ENCODE measurements at places on chromosomes 11 and 22.

DNA sequence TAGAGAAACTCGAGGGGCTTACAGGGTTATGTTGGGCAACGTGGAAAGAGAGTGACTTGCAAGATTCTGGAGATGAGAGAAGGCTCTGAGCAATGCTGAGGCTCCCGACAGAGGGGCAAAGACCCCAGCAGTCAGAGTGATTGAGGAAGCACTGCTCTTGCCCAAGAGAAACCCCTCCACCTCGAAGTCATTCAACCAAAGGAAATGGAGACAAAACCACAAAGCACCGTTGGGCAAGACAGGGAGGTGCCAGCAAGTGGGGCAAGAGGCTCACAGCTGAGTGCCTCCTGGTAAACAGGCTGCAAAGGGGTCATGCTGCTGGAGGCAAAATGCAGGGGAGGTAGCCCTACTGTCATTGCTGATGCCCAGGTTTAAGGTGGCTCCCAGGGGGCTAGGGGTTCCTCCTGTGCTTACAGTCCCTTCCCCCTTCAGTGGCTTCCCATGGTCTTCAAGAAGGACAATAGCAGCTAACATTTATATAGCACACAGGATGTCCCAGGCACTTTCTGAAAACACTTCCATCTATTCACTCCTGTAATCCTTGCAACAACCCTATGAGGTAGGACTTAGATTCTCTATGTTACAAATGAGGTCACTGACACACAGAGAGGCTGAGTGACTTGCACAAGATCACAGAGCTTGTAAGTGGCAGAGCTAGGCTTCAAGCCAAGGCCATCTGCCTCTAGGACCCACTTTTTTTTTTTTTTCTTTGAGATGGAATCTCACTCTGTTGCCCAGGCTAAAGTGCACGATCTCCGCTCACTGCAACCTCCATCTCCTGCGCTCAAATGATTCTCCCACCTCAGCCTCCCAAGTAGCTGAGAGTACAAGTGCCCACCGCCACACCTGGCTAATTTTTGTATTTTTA lies 18.1 kb upstream of the MYH9 start:
- DNase-seq, result peak; percentile 63

DNA sequence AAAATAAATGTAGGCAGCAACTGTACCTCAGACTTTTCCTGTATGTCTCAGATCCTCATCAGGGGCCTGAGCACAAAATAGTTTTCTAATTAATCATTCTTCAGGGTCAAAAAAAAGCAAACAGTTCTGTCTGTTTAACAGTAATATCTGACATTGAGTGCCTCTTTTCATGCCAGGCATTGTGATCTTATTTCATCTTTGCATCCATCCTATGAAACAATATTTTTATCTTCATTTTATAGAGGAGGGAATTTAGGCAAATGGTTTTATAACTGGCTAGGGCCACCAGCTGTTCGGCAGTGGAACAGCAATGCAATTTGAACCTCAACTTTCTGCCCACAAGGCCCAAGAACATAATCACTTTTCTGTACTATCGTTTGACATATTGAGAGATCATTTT lies 145.6 kb downstream of the WNT7B start:
- DNase-seq, result peak; percentile 48

DNA sequence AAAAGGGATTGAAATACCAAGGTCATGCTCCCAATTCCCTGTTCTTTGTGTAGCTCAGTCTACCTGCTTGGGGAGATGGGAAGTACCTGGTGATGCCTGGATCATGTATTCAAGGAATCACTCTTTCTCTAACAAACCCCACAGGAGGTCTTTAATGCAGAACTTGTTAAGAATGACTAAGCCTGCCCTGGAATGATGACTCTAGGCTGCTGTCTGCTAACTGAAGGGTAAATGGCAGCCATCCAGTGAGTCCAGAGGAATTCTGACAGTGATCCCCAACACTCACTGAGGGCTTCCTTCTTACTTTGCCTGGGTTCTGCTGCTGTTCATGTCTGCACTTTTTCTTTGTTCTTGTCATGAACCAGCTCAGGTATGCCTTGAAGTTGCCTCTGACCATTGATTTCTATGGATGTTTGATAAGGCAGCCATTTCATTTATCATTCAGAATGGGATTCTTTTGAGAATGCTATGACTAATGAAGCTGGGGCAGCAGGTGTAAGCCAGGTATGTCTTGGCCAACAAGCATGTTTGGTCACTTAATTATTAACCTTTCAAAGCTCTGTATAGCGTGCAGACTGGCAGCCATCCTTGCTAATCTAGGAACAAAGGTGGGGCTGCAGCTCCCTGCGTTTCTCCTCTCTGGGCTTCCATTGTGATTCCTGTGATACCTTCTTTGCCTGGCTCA lies 11.4 kb downstream of the PRSS23 start:
- DNase-seq, result peak; percentile 81

- no peak for DNase-seq
Measured at GRCh38 chr11:122563761-122564160, 91.8 kb upstream of the UBASH3B start.

- no peak for DNase-seq
Measured at GRCh38 chr11:121763526-121763925, 310.8 kb upstream of the SORL1-AS1 start.

GRCh38 chr11:128759597-128759996 lies 65.7 kb downstream of the FLI1 start:
- peak; percentile 82 for DNase-seq

- peak; percentile 57 for DNase-seq
Measured at GRCh38 chr11:35518766-35519165, 6.7 kb downstream of the PAMR1 start.

GRCh38 chr11:64181506-64182411 lies 4.2 kb upstream of the STIP1 start:
- DNase-seq, result peak; percentile 97

DNA sequence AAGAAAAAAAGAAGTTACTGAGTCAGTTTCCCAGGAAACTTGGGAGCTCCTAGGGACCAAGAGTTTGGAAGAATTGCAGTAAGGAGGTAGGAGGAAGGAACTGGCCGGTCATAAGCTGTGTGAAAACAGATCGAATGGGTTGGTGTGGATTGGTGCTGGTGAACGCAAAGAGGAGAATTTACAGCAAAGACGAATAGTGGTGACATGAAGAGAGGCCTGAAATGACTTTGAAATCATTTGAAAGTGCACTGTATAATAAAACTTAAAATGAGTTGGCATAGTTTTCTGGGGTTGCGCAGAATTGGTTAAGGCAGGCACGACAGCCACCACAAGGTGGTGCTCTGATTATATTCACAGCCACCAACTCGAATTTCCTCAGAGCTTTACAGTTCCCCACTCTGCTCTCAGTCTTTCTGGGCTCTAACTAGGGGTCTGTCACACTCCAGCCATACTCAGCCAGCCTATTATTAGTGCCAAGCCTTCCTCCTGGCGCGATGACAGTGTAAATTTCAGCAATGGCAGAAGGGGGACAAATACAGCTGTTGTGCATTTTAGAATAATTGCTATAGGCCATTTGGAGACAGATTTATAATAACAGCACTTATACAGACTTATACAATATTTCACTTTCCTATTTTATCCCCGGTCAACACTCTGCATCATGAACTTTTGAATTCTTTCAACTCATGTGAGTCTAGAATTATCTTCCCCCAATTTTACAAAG lies 8.3 kb upstream of the HTR3B start:
- peak; percentile 63 for DNase-seq

DNA sequence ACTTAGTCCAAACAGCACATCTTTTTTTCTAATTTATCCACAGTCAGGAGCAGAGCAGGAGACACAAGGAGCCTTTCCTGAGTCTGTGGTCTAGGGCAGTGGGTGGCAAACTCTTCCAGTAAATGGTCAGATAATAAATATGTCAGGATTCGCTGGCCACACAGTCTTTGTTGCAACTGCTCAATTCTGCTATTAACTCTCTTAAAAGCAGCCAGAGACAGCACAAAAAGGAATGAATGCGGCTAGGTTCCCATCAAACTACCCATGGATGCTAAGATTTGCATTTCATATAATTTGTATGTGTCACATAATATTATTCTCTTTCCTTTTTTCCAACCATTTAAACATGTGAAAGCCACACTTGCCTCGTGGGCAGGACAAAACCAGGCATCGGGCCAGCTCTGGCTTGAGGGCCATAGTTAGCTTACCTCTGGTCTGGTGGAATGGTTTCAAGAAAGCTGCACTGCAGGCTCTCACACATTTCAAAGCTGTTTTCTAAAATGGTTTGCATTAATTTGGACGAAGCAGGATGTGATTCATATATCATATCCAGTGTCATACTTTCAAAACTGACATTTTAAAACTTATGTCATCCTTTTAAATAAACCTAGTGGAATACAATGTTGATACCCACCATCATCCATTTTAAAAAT lies 64.7 kb upstream of the CD5 start:
- DNase-seq, result no peak

GRCh38 chr11:116558504-116559211 lies 214.1 kb downstream of the BUD13 start:
- peak; percentile 76 for DNase-seq

DNA sequence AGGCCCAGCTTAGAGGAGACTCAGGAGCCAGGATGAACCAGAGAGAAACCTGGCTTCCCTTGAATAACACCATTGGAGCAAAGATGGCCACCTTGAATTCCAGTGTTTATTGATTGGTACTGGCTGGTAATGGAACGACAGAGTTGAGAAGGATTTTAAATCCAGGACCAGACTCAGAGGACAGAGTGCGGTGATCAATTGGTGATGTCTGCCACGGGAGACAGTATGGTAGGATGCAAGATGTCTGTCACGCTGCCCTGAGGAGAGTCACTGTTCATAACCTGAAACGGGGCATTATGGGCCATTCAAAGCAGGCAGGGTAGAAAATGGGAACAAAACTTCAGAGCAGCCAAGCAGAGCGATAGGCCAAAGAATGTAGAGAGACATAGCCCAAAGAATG lies 55.4 kb upstream of the ISX start:
- DNase-seq, result no peak

DNA sequence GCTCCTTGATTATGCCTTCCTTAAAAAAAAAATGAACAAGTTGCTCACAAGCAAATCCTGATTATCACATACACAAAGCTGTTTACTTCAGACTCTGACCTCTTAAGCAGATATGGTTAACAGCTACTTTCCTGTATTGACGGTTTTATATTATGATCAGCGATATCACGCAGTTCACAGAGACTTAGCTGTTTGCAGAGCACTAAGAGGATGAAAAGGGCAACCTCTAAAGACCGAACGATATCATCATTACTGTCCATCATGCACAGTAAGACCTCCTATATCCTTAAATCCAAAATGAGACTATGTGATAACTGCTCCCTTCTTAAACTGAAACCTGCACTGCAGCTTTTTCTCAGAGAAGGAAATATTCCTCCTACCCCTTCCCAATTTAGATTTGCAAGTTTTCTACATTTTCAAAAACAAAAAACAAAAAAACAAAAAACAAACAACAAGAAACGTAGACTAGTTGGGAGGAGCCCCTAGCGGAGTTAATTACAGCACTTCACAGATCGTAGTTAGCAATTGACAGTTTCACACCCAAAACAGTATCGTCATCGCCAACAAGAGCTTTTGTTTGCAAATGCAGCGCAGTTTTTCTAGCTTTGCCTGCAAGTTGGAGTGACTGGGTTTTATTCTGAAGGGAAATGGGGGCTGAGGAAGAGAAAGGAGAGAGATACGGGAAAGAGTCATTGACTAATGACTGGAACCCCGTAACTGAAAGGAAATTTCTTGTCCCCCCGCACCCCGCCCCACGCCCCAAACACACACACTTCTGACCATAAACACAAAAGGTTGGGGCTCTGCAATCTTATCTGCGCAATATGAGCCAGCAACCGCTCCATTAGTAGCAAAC lies 1.2 kb downstream of the DDX6 start:
- peak; percentile 60 for DNase-seq

GRCh38 chr22:45686004-45686403 lies 14.4 kb downstream of the ATXN10 start:
- peak; percentile 72 for DNase-seq

DNA sequence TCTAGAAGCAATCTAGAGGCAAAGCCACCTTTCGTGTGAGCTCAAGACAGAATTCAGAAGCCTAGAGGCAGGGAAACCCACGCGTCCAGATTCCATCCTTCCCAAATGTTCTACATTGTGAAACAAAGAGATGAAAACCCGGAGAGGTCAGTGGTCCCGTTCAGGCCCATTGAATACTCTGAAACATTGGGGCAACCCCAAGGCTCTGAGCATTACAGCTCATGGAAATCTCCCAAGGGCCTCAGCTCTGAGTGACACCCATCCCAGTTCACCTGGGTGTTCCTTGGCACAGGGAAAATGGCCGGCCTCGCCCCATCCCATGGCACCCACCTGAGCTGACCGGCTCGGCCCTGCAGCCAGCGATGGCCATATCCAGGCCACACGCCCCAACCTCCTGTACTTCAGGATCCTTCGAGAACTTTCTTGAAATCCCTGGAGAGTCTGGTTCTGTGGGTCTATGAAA lies 128.6 kb upstream of the FGF3 start:
- DNase-seq, result no peak

- DNase-seq, result no peak
Measured at GRCh38 chr11:128570632-128571031, 16.7 kb downstream of the ETS1 start.

DNA sequence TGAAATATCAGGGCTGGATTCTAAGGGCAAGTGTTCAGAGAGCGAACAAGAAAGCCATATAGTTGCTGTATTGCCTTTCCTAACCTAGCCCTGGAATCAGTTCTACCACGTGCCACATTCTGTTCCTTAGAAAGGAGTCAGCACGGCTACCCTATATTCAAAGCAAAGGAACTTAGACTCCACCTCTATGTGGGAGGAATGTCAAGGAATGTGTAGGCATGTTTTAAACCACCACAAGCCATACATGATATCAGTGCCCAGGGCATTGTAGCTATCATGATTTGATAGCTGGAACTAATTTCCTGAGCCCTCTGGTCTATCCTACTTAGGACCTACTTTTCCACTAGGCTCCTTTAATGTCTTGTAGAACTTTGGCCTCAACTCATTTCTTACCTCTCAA lies 2.5 kb upstream of the EIF4ENIF1 start:
- DNase-seq, result no peak
